ENCODE measurements at places on chromosomes 5 and 9.

DNA sequence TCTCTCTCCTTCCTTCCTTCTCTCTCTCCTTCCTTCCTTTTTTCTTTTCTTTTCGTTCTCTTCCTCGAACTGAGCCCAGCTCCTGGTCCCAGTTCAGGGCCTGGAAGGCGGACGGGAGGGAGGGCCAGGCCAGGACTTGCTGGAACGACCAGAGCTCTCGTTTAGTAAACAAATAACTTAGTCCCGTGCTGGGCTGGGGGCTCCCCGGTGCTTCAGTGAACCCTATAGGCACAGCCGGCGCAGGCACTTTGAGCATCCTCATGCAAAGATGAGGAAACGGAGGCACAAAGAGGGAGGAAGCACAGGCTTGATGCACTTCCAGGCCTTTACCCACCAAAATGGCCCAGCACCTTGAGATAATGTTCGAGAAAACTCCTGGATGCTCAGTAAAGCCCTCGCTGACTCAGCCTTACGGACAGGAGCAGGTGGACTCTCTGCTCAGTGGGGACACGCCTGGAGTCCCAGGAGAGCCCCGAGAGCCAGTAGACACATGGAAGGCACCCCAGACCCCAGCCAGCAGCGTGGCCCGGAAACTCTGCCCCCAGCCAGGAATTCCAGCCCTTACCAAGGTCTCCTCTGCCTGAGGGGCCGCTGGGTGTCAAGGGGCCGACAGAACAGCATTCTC, 18.8 kb downstream of the FAM163B start:
- DNase-seq, result no peak

DNA sequence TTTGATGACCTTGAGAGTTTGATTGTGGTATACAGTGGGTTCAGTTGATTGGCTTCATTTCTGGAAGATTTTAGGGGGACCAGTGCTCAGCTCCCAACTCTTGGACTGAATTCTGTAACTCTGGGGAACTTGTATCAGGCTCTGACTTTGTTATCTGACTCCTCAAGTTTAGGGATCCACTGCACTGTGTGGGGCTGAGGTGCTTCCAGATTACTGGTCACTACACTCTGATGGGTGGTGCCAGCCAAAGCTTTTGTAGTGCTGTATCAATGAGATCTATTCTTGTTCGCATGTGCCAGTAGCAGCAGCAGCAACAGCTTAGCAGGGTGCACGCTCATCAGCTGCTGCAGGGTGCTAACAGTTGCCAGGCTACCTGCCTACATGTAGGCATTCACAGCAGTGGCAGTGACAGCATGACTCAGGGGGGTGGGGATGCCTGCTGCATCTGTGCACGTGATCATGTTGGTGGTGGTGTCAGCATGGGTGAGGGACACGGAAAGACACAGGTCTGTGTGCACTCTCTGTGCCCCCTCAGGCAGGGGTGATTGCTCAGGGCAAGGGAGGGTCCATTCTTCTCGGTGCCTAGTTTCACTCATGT, 438.8 kb upstream of the SEMA6A start:
- no peak for DNase-seq

DNA sequence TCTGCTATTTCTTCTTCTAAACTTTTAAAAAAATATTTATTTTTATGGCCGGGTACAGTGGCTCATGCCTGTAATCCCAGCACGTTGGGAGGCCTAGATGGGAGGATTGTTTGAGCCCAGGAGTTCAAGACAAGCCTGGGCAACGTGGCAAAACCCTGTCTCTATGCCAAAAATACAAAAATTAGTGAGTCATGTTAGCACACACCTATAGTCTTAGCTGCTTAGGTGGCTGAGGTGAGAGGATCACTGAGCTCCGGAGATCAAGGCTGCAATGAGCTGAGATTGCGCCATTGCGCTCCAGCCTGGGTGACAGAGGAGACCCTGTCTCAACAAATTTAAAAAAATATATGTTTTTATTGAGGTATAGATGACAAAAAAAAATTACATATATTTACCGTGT, 5.6 kb downstream of the AP3S1 start:
- DNase-seq, result no peak

DNA sequence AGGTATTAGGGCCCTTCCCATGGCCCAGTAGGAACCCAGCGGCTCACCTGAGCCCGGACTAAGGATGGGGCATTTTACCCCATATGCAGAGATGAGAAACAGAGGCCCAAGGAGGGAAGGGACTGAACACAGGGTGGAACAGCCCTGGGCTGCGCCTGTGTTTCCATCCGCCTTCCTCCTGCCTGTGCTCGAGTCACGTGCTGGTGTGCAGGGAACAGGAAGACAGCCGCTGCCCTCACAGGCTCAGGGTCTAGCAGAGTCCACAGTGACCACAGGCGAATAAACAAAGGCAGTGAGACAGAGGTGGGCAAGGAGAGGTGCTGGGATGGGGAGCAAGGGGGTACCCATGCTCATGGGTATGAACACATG, 129.4 kb downstream of the C9orf50 start:
- no peak for DNase-seq

- DNase-seq, result no peak
These were observed 72.8 kb downstream of the CD180 start for GRCh38 chr5:67123819-67124218.

DNA sequence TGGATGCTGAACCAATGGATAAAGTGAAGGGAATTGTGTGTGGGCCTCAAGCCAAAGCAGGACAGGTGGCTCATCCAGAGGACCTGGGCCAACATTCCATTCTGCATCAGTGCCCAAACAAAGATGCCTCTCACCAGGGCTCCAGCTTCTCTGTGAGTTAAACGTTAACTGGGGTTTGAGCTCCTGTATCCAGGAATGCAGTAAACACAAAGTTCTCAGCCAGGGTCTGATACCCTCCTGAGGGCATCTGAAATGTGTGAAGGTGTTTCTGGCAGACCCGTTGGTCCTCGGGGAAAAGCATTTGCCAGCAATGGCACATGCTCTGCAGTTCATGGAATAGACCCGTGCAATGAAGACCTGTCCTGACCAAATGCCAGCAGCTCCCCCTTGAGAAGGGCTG, 33.9 kb upstream of the AOPEP start:
- DNase-seq, result no peak
